ENCODE measurements at places on chromosomes 13 and 19. TPM values are rescaled to one million over a fixed set of nuclear protein-coding genes. Genes with fewer than 3 reads are reported as not detected.

- DNase-seq, result no peak
These were observed 167.4 kb upstream of the STARD13 start for GRCh38 chr13:33452873-33453517.

GRCh38 chr13:114258589-114258988, 22.8 kb upstream of the UPF3A start:
- no peak for DNase-seq

- DNase-seq, result no peak
These were observed 64.2 kb downstream of the TEX29 start for GRCh38 chr13:111384441-111385182.

GRCh38 chr19:32691291-32691951, at the start of gene NUDT19:
Gene NUDT19 (plus strand): TSS chr19:32691821. CDS start chr19:32691961, 140 bp downstream.
- DNase-seq, result no peak

ATP4B gene
- total RNA-seq, result not detected
